ENCODE measurements at places on chromosomes 13 and 19.

GRCh38 chr13:21320642-21321034 is 138.5 kb downstream of the ZDHHC20 start:
- DNase-seq = no peak

DNA sequence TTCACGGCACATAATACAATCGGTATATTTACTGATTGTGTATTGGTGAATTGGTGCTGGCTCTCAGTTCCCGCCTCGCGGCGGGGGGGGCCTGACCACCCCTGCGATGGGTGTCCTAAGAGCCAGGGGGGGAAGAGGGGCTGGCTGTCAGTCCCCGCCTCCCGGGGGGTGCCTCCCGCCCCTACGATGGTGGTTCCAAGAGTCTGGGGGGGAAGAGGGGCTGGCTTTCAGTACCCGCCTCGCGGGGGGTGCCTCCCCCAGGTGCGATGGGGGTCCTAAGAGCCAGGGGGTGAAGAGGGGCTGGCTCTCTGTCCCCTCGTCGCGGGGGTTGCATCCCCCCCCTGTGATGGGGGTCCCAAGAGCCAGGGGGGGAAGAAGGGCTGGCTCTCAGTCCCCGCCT is 2321.8 kb upstream of the PCDH20 start:
- no peak for DNase-seq

DNA sequence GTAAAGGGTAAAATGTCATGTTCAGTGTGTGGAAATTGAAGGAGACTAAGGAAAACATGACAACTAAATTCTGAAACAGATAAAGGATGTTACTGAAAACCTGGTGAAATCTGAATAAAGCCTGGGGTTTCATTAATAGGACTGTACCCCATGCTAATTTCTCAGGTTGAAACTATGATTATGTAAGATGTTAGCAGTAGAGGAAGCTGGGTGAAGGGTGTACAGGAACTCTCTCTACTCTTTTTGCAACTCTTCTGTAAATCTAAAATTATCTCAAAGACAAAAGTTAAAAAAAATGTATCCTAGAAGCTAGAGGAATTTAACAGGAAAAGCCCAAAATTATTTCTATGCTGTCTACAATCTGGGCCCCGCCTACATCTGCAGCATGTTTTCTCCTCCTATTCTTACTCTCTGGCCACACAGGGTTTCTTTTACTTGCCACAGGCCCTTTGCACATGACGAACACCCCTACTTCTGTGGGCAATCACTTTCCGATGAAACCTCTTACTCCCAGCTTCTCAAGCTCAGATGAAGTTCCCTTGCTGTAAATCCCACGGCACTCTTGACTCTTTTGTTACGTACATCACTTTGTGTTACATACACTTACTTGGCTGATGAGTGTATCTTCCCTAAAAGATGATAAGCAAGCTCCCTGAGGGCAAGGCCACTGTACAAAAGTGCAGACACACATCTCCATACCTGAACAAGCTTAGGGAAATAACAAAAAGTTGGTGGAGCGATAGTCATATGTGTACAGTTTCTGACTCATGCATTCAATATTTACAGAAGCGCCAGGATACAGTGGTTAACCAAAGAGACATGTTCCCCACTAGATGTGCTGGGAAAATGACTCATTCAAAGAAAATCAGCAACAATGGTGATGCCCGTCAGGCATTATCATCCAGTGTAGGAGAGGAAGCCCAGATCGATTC is 32.6 kb downstream of the RUBCNL start:
- no peak for DNase-seq

DNA sequence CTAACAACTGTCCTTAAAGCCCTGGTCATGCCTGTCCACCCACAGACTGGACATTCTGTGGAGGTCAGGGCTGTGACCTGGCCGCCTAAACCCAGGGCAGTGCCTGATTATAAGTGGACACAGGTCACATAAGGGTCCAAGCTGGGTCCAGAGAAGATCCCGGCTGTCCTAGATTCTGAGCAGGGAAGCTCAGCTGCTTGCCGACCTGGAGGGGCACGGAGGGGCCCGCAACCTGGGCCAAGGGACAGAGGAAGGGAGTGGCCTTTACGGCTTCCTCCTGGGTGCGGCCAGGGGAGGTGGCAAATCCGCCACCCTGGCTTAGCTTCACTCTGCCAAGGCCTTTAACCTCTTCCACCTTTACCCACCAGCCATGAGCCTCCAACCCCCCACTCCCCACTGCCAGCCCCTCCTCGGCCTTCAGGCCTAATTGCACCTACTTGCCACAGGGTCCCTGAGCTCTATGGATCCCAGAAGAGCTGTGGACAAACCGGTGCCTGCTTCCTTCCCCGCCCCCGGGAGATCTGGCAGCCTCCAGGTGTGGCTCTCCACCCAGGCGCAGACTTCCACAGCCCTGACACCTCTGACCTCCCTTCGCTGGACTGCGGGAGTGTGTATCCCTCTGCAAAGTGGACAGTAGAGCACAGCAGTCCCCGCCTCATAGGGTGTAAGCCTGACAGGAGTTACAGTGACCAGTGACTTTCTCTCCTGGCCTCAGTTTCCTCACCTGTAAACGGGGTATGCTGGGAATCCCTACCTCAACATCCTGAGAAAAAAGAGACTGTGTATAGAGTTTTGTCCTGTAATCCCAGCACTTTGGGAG is 1.7 kb downstream of the CD320 start:
- DNase-seq = peak; percentile 19

- no peak for DNase-seq
Observed at GRCh38 chr13:82477436-82477835, 1404.8 kb downstream of the SLITRK1 start.

GRCh38 chr19:33763633-33764371 is 32.9 kb upstream of the KCTD15 start:
- no peak for DNase-seq

GRCh38 chr13:93637852-93638251 is 411.2 kb downstream of the GPC6 start:
- DNase-seq = no peak

- DNase-seq = no peak
Observed at GRCh38 chr13:108267347-108267746, 2.2 kb upstream of the TNFSF13B start.

Data from left hindlimb (tissue), 1 donor.